AML-193 (cell line): ENCODE measurements at places on chromosomes 16 and 17.
A peak's percentile ranks its signal among the peaks of the same experiment; 100 is the strongest.

GRCh38 chr17:75241996-75242460 lies 19.4 kb downstream of the GGA3 start:
- DNase-seq, result no peak

DNA sequence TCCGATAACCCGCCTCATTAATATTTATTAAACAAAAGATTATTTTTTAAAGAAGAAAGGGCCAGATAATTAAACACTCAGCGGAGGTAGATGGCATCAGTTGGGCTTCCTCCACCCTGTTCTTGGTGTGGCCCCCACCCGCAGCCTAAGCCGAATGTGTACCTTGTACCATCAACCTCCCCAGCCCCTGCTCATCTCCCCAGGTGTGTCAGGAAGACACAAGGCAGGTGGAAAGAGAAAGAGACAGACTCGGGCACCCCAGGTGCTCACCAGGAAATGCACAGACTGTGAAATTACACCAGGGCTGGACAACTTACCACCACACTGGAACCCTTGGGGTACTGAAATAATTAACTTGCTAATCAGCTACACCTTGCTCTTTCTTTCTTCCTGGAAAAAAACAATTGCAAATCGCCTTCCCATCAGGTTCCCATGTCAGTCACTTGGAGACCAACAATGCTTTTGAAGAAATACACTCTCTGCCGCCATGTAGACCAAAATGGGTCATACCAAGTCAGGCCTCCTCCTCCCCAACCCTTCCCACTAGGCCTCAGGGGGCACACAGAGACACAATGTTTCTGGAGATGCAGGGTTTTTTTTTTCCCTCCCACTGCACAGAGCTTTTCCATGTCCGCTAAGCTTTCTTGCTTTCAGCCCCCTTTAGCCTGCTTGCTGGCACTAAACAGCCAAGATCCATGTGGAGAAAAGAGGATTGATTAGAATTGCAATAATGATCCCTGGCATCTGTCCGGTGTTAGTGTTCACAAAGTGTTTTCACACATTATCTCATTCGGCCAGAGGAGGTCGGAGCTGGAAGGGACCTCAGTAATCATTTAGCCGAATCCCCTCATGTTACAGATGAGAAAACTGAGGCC lies 8.6 kb upstream of the LHX1 start:
- no peak for DNase-seq

GRCh38 chr17:29376667-29377270 lies 13.4 kb upstream of the TAOK1 start:
- DNase-seq, result no peak

GRCh38 chr17:65171752-65172151 lies 34.6 kb downstream of the RGS9 start:
- no peak for DNase-seq

GRCh38 chr17:81277421-81277820 lies 17.7 kb downstream of the SLC38A10 start:
- DNase-seq, result no peak

DNA sequence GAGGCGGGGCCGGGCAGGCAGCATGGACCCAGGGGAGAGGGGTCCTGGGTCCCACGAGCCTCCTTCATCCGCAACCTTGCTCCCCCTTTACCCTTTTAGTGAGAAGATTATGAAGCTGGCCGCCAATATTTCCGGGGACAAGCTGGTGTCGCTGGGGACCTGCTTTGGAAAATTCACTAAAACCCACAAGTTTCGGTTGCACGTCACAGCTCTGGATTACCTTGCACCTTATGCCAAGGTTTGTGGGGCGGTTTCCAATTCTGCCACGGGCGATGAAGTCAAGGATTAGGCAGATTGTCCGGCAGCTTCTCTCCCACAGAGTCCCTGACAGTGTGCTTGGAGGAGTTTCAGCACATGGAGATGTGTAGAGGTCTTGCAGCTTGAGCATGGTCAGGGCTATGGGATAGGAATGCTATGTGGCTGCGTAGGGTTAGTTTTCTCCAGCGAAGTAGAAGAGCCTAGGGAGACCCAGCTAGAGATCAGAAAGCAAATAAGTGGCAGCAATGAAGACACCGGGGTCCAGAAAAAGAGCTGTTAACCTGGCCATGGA lies 598 bp downstream of the NIP7 start:
- DNase-seq, result no peak

- DNase-seq, result no peak
These were observed 8.6 kb upstream of the MSLN start for GRCh38 chr16:752007-752312.

- DNase-seq, result peak; percentile 33
These were observed 37.1 kb upstream of the BCAS3 start for GRCh38 chr17:60640503-60640902.

GRCh38 chr16:78278056-78278450 lies 178.6 kb downstream of the WWOX start:
- no peak for DNase-seq

GRCh38 chr17:78885956-78886355 lies 17.0 kb downstream of the CEP295NL start:
- no peak for DNase-seq

DNA sequence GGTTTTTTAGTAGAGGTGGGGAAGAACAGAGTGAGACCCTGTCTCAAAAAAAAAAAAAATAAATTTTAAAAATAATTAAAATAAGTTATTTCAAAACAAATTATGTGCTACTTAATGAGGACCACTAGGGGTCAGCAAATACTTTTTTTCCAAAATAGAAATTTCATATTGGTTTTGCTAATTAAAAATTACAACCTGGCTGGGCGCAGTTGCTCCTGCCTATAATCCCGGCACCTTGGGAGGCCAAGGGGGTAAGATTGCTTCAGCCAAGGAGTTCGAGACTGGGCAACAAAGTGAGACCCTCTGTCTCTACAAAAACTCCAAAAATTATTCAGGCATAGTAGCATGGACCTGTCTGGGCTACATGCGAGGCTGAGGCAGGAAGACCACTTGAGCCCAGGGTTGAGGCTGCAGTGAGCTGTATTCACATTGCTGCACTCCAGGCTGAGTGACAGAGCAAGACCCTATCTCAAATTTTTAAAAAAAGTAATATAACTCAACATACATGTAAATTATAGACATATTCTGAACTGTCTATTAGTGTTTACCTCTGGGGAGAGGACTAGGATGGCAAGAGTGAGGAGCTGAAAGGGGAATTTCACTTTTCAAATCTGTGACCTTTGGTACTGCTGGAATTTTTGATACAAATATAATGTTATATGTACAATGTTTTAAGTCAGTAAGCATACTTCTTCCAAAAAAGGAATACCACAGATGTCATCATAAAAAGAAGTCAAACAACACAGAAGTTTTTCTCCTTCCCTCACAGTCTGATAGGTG lies 8.1 kb downstream of the MEIOB start:
- peak; percentile 52 for DNase-seq

- DNase-seq, result no peak
These were observed 1.4 kb downstream of the GAN start for GRCh38 chr16:81316176-81316496.

GRCh38 chr16:23333831-23334456 lies 31.8 kb downstream of the SCNN1B start:
- DNase-seq, result no peak

DNA sequence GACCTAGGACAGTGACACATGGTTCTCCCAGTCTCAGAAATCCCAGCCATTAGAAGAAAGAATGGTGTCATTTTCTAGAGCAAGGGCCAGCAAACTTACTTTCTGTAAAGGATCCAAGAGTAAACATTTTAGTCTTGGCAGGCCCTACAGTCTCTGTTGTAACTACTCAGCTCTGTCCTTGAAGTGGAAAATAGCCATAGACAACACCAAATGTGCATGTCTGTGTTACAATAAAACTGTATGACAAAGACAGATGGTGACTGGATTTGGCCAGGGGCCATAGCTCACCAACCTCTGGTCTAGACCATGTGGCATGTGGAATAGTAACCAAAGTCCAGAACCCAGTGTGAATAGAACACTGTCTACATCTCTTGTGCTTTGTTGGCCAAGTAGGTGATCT lies 286.5 kb downstream of the HS3ST4 start:
- DNase-seq, result no peak

DNA sequence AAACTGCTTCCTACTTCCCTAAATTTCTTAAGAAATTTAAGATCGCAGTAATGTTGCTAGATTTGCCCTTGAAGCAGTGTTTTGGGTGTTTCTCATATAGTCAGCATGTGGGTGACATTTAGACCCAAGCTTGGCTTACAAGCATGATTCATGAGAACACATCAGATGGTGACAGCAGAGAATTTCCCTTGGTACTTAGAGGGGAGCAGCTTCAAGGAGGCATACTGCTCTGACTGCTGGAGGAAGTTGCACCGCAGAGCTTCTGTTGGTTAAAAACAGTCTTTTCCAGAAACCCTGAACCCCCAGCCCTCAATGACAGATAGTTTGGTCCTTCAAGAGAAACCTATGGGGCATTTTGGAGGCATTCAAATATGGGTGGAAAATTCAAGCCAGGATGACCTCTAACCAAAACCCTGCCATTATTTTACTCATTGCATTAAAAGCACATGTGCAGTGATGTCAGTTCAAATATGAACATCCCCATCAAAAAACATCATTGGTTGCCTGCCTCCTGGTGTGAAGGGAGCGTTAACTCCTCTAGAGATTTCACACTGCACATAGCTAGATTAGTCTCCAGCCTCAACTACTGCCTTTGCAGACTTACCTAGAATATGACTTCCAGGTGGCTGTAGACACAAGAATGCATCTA lies 201.5 kb upstream of the CACNG5 start:
- DNase-seq, result peak; percentile 72

- DNase-seq, result no peak
These were observed 44.5 kb downstream of the LAT start for GRCh38 chr16:29029168-29029994.

GRCh38 chr16:72873853-72874252 lies 174.1 kb downstream of the ZFHX3 start:
- DNase-seq, result no peak

- DNase-seq, result no peak
These were observed 17.2 kb downstream of the CTRB2 start for GRCh38 chr16:75189638-75190245.

DNA sequence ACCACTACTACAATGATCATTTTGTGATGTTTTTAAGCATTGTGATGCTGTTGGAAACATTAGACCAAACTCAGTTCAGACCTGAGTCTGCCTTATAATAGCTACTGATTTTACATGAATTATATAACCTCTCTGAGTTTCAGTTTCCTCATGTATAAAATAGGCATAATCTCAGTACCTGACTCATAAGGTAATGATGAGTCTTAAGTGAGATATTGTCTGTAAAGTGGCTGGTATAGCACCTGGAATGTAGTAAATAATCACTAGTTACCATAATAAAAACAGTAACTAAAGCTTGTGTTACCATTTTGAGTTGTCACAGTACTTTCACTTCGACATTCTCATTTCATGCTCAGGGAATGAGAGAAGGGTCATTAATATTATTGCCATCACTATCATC lies 381.5 kb upstream of the SALL1 start:
- DNase-seq, result no peak

- peak; percentile 82 for DNase-seq
These were observed 10.8 kb upstream of the SLC46A1 start for GRCh38 chr17:28416703-28417311.

- no peak for DNase-seq
These were observed 70.8 kb downstream of the NLK start for GRCh38 chr17:28113269-28113668.

DNA sequence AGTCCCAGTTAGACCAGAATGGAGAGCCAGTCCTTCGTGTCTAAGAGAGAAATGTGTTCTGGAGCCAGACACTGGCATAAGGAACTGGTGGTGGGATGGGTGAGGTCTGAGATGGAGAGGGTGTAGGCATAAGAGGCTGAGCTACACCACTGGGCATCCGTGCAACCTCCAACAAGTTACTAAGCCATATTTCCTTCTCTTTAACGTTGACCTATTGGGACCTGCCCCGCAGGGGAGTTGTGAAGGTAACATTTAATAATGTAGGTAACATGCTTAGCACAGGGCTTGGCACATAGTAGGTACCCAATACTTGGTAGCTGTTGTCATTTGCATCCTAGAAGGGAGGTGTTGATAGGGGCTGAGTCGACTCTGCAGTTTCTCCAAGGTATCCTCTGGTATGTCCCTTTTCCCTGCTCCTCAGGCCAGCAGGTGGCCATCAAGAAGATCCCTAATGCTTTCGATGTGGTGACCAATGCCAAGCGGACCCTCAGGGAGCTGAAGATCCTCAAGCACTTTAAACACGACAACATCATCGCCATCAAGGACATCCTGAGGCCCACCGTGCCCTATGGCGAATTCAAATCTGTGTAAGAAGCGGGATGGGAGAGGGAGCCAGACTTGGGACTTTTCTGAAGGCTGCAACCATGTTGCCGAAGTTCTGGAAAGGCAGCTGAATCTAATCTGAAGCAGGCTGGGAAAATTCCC lies 1.2 kb downstream of the MAPK7 start:
- DNase-seq, result no peak

- DNase-seq, result no peak
These were observed 9.9 kb downstream of the PSME3IP1 start for GRCh38 chr16:57175896-57176295.

GRCh38 chr17:78027121-78027520 lies 68.6 kb downstream of the TNRC6C start:
- no peak for DNase-seq

- DNase-seq, result no peak
These were observed 2.1 kb downstream of the SECTM1 start for GRCh38 chr17:82331345-82331939.

- no peak for DNase-seq
These were observed 8.4 kb downstream of the TXNL4B start for GRCh38 chr16:72085002-72085401.

DNA sequence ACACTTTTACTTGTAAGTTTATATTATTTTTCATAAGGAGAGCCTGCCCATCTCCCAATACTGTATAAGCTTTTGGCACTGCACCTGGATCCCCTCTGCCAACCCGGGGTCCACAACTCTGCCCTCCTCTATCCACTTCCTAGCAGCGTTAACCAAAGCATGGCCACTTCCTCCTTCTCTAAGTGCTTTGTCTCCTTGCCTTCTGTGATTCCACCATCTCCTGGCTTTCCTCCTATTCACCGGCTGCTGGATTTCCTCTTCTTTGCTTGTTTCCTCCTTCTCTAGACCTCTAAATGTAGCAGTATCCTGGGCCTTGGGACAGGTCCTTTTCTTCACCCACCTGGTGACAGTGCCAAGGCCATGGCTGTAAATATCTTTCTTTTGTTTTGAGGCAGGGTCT lies 20.0 kb upstream of the WFIKKN2 start:
- no peak for DNase-seq

GRCh38 chr17:78289802-78290363 lies 58.5 kb downstream of the TMEM235 start:
- DNase-seq, result peak; percentile 90

GRCh38 chr16:57271867-57272495 lies 12.5 kb downstream of the PLLP start:
- no peak for DNase-seq

- DNase-seq, result no peak
These were observed 558 bp downstream of the HSD3B7 start for GRCh38 chr16:30985401-30986128.

- DNase-seq, result no peak
These were observed 14.5 kb downstream of the RPRML start for GRCh38 chr17:46964315-46965265.
